Activated CD4-positive, alpha-beta T cell treated with anti-CD3 and anti-CD28 coated beads, Interleukin-2, amount 10 ng/mL, durations not matched to agents 7 days and 5 days (primary cell): ENCODE measurements at places on chromosomes 2 and 18.

DNA sequence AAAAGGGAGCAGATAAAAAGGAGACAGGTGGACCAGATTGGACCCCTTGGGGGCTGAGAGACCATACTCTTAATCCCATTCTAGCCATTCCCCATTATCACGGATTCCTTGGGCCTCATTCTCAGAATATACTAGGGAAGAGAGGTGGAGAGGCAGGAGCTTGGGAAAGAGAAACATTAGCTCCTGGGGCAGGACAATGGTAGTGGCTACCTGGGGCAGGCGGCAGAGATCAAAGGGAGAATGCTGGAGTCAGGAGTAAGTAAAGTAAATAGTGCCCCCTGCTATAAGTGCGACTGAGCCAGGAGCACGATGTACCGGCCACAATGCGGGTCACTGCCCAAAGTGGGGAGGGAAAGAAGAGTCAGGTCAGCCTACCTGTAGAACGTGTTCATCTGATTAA is 20.4 kb upstream of the IHH start:
- DNase-seq: no peak

GRCh38 chr18:59691996-59692395 is 5.2 kb downstream of the CCBE1 start:
- DNase-seq: no peak

GRCh38 chr2:159419403-159419802 is 132.9 kb upstream of the WDSUB1 start:
- DNase-seq: no peak

DNA sequence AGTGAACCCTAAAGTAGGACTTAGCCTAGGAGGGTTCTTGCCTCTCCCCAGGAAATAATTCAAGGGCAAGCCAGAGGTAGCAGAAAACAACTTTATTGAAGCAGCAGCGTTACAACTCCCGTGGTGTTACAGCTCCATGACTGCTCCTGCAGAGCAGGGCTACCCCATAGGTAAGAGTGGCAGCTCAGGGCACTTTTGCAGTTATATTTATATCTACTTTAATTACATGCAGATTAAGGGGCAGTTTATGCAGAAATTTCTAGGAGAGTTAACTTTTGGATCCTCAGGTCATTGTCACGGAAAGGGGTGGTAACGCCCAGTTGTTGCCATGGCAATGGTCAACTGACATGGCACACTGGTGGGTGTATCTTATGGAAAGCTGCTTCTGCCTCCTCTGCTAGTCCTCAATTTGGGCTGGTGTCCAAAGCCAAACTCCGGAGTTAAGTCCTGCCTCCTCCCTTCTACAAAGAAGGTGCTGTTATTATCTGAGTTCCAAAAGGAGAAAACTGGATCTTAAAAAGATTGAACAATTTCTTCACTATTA is 1413.0 kb downstream of the DSC3 start:
- no peak for DNase-seq

GRCh38 chr2:235551965-235552364 is 58.1 kb downstream of the AGAP1 start:
- DNase-seq: no peak

GRCh38 chr18:12246849-12247808 is 7.0 kb upstream of the CIDEA start:
- no peak for DNase-seq

- no peak for DNase-seq
These were observed 139.4 kb upstream of the SERTAD2 start for GRCh38 chr2:64792995-64793639.

- DNase-seq: no peak
These were observed 567.2 kb downstream of the TMX3 start for GRCh38 chr18:68147728-68148127.

DNA sequence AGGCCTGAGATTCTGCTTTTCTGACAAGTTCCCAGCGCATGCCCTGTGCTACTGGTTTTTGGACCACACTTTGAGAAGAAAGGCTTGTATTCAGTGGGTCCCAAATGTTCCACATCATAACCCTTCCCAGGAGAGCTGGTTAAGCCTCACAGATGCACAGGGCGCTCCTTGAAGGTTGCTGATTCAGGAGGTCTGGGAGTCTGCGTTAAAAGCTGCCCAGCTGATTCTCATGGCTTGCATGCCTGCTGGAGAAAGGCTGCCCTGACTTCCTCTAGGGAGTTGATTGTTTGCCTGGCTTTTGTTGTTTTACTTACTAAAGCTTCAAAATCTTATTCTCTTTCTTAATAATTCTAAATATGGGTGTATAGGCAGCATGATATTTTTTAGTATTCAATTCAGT is 20.7 kb downstream of the CRYGD start:
- DNase-seq: no peak

DNA sequence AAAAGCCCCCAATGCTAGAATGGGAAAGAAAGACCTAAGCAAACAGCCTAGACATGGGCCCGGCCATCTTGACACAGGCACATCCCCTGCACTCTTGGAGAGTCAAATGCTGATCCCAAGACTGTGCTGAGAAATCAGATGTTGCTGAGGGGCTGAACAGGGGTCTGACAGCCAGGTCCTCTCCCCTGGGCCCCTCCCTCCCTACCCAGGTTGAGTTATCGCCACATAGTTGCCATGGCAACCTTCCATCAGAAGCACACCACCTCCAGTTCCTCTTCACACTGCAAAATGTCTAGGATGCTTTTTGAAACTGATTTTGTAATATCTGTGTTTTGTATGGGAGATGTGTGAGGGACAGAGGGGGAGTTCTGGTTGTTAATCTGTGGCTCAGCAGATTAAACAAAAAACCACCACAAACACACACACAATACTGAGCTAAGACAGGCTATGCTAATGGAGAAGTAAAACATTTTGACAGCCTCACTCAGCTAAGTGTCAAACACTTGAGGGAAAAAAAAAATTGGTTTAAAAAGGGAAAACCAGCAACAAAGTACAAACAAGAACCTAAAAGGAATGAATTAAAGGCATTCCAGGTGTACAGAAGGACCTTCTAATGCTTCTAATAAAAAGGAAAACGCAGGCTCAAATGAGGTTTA is 88.2 kb downstream of the TMEM163 start:
- no peak for DNase-seq

DNA sequence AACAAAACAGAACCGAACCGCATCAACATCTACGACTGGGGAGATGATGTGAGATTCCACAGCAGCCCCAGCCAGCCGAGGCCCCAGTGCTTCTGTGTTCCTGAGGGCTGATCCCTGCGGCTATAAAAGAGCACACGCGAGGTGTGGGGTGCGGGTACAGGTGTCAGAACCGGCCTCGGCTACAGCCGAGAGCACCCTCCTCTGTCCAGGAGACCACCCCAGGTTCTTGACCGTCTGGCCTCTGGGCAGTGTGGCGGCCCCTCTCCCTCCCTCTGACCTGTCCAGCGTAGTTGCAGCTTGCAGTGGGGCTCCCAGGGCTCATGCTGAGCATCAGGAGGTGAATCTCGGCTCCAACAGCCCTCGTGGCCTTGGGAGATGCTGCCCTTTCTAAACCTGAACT is 23.7 kb downstream of the RTP5 start:
- DNase-seq: no peak

GRCh38 chr2:21794611-21795010 is 670.8 kb downstream of the TDRD15 start:
- no peak for DNase-seq

DNA sequence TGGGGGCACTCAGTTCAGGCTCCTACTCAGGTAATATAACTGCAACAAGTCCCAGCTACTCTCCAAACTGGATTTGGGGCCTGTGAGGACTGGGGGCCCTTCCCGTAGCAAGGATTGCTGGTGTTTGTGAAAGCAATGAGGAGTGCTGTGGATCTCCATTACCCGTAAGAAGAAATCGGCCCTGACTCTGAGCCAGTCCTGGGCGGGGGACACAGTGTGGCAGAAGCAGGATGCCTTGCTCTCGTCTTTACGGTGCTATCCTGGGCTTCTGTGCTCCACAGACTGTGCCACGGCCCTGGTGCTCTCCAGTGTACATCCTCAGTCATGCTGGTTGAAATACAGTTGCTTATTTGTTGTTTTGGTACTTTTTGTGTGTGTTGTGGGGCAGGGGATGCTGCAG is 172.9 kb downstream of the NDUFA10 start:
- DNase-seq: no peak

DNA sequence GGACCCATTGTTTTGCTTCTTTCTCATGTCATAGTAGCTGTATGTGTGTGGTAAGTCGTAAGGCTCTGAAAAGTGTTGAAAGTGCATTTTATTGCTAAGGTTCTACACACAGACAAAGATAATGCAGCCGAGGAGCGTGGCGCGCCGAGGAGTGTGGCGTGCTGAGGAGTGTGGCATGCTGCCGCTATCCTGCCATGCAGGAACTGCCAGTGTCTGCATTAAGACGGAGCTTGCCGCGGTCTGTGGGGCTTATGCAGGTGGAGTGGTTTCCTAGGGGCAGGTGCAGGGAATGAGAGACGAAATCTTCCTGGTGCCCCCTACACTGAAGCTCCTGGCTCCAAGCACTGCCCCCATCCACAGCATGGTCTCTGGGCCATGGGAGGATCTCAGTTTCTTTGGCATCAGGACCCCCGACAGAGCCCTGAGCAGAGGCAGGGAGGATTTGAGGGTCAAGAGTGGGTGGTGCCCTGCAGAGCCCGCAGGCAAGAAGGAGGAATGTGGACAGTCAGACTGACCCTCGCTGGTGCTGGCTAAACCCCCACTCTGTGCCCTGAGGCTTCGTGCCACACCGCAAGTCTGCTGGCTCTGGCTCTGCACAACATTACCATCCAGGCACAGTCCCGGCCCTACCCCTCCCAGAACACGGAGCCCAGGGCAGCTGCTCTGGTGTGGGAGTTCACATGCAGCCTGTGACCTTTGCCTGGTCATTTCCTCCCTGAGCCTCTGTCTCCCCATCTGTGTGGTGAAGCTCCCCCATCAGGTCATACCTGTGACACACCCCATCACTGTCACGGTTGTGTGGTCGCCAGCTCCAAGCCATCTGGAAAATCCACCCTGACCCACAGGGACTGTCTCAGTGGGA is 3.2 kb downstream of the SNED1 start:
- DNase-seq: peak; percentile 5

- peak; percentile 50 for DNase-seq
These were observed 144.1 kb downstream of the SMAD7 start for GRCh38 chr18:48806551-48807261.

GRCh38 chr2:154375579-154375931 is 322.9 kb upstream of the KCNJ3 start:
- no peak for DNase-seq

- DNase-seq: no peak
These were observed 109.8 kb downstream of the NAT8 start for GRCh38 chr2:73532381-73532780.

- no peak for DNase-seq
These were observed 80.1 kb downstream of the KCNS3 start for GRCh38 chr2:17958466-17959092.

DNA sequence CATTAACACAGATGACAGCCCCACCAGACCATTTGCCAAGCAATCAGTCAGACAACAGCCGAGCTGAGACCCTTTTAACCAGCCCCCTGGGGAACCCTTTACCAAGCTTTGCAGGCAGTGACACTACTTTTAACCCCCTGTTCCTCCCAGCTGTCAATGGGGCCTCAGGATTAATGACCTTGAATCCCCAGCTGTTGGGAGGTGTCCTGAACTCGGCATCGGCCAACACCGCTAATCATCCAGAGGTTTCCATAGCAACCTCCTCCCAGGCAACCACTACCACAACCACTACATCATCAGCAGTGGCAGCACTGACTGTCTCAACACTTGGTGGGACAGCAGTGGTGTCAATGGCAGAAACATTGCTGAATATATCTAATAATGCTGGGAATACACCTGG is 160.9 kb upstream of the EPC2 start:
- no peak for DNase-seq

- no peak for DNase-seq
These were observed 11.3 kb upstream of the ERBB4 start for GRCh38 chr2:212549941-212550340.

DNA sequence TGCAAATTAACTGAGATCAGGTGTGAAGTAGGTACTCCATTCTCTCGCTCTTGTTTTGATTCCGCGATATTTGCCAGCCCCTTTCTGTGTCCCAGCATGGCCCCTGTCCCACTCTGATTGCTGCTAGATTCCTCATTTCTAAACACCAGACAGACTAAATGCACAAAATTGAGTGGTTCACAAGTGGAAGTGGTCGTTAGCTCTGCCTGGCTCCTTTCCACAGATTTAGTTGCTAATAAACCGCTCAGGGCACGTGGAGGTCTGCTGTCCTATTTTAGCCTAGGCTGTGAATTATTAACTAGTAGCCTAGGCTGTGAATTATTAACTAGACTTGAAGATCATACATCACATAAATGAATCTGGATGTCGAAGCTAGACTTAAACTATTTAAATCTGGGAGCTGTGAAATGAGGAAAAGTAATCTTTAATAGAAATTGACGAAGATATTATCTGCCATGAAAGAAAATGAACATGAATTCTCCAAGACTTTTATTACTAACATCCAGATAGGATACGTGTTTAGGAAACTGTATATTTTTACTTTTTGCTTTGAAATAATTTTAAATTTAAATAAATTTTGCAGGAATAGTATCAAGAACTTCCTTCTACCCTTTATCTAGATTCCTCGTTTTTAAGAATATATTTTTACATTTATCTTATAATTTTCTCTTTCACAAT is 3.7 kb downstream of the IL1RL2 start:
- DNase-seq: no peak

DNA sequence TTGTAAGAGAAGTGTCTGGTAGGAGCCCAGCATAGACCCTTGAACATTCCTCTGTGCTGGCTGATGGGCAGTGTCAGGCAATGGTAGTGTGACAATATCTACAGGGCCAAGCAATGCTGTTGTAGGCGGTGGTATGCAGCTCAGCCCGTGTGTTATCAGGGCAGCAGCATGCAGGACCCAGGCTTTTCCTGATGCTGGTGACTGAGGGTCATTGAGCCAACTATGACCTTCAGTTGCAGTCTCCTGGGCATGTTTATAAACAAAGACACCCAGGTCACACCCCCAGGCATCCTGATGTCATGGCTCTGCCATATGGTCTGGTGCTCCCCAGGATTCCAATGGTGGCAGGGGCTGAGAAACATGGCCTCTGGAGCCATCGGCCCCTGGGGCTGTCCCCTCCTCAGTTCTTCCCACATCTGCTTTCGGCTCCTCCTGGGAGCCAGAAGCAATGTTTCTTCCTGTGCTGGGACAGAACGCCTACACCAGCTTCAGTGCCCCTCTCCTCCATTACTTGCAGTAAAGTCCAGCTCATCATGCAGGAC is 518.0 kb upstream of the HS6ST1 start:
- no peak for DNase-seq

- no peak for DNase-seq
These were observed 3.0 kb downstream of the SH2D6 start for GRCh38 chr2:85421260-85422071.
